MG63 (cell line): ENCODE measurements at places on chromosomes 11 and 22. TPM values are rescaled to one million over a fixed set of nuclear protein-coding genes. Genes with fewer than 3 reads are reported as not detected.

- no peak for DNase-seq
Observed at GRCh38 chr11:44774731-44775130, 48.0 kb downstream of the TSPAN18 start.

Gene TRPM5
- not detected in 2 replicates for total RNA-seq

Gene WNT7B
- 5.6 and 7.9 TPM in 2 replicates for total RNA-seq

GRCh38 chr22:24105013-24105360 lies 76.3 kb upstream of the SUSD2 start:
- DNase-seq: no peak

GRCh38 chr11:10326012-10326964 lies 21.4 kb downstream of the ADM start:
- DNase-seq: peak; percentile 86

DNA sequence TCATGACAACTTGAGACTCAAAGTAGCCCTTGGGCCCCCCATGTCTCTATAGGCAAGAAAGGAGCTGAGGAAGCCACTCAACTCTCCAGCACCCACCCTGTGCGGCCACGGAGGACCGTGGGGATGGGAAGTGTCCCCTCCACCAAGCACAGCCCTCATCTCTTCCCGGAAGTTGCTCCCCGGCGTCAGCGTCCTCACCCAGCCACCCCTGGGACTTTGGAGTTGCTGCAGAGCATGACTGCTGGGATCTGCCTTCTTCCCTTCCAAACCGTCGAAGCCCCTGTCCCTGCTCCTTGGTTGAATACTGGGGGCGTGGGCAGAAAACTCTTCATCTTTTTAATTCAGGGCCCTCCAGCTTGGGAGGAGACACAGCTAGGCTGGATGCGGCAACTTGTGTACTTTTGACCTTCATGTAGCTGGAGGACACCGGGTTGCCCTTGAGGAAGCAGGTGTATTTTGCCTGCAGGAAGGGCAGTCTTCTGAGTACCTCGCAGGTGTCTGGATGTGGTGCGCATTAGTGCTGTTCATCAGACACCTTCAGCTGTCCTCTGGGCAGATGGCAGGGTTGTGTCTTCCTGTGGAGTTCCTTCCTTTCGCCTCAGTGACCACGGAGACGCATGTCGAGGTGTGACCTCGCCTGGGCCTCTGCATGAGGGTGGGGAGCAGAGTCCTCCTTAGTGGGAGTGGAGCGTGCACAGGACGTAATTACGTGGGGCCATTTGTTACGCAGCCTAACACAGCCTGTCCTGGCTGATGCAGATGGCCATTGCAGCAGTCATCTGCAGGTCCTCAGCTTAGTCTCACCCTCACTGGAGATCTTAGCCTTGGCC lies 12.2 kb upstream of the IFITM3 start:
- DNase-seq: no peak

DNA sequence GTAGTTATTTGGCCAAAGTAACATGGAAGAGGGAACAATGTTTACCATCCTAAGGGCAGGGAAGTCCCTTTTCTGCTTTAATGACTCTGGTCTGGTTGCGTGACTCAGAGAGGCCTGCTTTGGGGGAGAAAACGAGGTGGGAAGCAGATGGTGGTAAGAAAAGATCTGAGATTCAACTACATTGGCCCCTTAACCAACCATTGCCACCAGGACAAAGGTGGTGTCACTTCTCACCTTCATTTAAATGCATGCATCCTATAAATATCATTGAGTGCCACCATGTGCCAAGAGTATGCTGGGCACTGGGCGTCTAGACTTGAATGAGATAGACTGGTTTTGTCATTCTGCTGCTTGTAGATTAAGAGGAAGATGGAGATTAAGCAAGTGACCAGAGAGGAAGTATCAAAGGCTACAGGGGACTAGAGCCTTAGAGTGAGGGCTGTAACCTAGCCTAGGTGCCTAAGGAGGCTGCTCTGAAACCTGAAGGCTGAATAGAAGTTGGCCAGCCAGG lies 3.6 kb upstream of the SORL1 start:
- no peak for DNase-seq

DNA sequence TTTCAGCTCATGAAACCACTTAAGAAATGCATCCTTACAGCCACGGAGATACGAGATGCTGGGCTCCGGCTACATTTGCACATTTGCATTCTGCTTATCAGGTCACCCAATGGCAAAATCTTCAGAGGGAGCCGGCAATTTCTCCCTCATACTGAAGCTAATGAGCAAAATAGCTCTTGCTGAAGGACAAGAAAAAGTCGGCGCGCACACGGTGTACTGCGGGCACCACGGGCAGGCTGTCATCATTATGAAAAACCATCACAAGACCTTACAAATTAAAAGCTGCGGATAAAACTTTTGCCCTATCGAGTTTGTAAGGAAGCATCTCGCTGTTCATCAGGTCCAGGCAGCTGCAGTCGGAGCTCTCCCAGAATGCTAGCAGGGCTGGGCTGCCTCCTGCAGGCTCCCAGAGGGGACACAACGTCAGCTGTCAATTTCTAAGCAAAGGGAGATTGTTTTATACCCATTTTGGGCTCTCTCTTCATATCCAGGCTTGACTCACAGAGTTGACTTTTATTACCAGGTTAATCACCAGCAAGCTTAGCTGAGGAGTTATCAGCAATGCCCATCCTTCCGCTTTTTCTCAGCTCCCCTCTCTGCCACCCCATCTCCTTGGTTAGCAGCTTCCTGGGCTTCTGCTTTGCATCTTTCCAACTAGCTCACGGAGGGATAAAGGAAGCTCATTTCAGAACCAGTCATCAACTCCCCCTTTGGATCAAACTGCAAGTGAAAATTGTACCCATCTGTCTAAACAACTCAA lies 375.1 kb downstream of the OPCML start:
- DNase-seq: no peak

Gene HEPN1
- total RNA-seq: not detected in 2 replicates

DNA sequence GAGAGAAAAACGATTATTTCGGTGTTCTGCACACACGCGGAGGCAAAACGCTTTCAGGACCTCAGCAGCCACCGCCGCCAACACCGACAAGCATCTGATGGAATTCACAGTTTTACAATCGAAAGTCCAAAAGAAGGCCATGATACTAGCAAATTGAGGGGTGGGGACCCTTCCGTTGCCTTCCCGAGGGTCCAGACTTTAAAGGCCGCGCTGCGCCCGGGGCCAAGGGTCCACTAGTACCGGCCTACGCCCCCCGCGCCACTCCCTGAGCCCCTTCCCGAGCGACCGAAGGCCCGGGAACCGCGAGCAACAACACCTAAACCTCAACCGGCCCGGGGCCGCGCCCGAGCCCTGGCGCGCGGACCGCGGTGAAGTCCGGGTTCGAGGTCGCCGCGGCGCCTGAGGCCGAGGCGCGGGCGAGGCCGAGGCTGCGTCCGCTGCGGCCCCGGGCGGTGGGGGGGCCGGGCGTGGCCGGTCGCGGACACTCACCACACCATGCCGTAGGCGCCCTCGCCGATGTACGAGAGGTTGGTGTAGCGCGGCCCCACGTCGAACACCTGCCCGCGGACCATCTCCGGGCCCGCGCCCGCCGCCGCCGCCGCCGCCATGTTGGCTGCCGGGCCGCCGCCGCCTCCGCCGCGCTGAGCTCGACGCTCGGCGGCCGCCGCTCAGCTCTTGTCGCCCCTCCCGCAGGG lies 465 bp downstream of the MAPK1 start:
- DNase-seq: peak; percentile 42

DNA sequence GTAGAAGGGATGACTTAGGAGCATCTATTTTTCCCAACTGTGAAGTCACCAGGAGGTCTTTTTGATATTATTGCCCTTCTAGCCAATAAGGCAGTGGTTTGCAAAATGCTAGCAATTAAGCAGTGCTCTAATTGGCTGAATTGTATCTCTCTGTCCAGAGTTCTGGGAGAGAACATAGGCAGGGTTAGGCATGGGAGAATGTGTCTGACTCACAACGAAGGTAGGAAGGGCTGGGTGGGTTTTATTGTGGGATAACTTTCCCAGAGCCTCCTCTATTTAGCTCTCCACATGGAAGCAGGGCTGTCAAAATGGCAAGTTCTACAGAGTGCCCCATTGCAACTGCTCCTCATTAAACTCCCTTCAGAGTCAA lies 415.9 kb upstream of the CADM1 start:
- DNase-seq: no peak

DNA sequence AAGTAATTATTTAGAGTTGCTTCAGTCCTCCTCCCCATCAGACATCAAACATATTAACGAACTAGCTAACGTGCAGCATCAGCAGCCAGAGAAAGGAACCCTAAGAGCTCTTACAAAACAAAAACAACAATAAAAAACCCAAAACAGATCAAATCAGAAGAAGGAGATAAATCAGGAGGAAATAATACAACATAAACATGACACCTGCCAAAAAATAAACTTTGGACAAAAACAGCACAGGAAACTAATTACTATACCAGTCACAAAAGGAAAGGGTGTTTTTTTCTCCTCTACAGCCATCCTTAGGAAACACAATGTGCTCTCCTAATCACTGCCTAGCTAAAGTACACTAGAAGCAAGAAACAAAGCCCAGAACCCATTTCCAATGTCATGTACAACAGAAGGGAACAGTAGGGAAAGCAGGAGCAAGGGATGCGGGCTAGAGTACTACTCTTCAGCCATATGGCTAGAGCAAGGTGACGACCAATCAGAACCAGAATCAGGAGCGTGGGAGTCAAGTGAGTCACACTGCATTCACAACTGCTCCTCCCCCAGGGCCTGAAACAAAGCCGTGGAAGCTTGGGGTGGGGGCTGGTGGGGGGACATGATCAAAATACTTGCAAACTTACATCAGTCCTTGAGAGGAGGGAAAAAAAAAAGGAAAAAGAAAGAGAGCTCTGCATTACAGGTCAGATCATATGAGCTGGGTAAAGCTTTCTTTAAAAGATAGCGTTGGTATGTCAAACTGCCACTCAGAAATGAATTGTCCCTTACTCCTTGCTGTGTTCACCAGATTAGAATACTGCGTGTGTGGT lies 60.4 kb downstream of the LARGE2 start:
- DNase-seq: no peak

Gene MS4A4A
- not detected in 2 replicates for total RNA-seq

DNA sequence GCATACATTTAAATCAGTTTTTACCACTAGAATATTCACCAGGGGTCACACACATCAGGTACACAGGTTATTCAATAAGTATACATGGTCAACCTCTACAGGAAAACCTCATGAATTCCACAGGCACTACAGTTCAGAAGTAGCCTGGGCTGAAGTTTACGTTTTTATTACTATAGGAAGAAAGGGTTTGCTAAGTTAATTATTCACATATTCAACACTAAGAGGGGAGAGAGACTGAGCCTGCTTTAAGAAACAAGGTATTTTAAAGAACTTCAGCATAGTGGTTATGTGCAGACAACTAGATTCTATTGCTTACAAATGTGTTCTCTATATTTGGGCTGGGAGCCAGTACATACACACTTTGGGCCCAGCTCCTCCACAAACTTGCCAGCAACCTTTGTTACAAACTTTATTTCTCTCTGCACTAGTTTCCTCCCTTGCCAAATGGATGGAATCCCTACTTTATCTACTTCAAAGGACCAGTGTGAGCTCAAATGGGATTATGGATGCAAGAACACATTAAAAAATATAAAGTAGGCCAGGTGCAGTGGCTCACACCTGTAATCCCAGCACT lies 31.9 kb downstream of the IL18BP start:
- no peak for DNase-seq

DNA sequence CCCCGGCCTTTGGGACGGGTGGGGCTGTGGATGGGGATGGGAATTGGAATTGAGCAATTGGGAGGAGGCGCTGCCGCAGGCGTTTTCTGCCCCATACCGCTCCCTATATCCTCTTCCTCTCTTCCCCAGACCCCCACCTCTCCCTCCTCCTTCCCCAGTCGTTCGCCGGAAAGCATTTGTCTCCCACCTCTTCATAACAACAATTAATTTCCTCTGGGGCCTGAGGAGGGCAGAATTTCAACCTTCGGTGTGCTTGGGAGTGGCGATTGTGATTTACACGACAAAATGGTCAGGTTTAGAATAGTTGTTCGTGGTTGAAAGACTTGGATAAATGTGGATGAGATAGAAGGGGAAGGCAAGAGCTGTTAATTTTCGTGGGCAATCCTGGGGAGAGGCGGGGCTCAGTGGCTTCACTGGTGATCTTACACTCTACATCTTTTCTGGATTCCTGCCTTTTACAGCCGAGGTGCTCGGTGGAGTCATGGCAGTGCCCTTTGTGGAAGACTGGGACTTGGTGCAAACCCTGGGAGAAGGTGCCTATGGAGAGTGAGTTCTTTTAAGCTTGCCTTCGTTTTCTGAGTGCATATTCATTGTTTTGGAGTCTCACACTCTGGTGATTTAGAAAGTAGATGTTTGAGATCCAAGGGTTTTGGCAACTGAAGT lies 1.5 kb downstream of the CHEK1 start:
- DNase-seq: no peak

GRCh38 chr11:131907371-131907770 lies 537.0 kb downstream of the NTM start:
- DNase-seq: no peak

DNA sequence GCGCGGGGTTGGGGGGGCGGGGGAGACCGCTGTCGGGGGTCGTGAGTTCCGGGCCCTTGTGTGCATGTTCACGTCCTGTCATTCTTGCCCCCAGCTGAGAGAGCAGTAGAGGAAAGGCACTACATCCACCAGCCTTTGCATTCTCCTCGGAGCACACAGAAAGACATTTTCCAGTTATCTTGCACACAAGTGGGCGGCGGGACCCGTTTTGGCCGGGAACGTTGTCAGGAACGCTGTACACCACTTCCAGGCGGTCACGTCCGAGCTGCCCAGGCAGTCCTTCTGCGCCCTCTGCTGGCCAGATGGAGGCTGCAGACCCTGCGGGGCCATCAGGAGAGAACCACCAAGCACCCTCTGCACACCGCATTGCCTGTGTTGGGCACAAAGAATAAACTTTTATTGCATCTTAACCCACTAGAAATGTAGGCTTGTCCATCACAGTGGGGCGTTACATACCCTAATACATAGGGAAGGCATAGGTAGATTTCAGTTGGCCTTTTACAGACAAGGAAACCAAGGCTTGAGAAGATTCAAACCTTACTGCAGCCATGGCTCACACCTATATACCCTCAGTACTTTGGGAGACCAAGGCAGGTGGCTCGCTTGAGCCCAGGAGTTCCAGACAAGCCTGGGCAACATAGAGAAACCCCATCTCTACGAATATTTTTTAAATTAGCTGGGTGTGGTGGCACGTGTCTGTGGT lies 2.8 kb upstream of the CDKN1C start:
- DNase-seq: peak; percentile 68

- DNase-seq: no peak
Observed at GRCh38 chr11:84437071-84437980, 1151.2 kb upstream of the CCDC90B start.
